NCI-H1436 (cell line): ENCODE measurements at places on chromosomes 5 and 9.

DNA sequence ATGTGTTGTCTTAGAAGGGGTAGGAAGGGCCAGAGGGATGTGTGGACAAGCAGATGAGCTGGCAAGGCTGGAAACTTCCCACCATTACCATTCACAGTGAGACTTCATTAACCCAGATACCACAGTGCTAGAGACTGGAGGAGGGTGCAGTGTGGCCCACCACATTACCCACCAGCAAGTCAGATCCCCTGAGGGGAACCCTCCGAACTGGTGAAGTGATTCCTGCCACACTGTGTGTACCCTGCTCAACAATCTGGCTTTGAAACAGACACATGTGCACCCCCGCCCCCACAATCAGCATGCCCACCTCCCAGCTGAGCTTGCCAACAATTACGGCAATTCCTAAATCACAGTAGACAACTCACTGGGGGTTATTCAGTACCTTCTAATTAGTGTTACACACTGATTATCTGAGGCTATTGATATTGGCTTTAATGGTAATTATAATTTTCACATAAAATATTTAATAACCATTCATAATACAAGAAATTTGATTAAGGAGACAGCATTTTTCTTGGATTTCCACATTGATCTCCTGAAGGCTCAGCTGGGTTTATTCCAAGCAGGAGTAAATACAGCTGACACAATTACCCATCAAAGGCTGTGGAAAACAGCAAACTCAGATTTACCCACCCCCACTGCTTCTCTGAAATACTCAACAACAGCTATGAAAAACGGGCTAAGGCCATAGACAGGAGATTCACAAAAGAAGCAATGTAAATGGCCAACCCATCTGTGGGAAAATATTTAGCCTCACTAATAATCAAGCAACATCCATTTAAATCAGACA, 169.3 kb upstream of the FSTL4 start:
- DNase-seq = no peak

GRCh38 chr9:127578952-127579853, 32.9 kb upstream of the STXBP1 start:
- DNase-seq = no peak

DNA sequence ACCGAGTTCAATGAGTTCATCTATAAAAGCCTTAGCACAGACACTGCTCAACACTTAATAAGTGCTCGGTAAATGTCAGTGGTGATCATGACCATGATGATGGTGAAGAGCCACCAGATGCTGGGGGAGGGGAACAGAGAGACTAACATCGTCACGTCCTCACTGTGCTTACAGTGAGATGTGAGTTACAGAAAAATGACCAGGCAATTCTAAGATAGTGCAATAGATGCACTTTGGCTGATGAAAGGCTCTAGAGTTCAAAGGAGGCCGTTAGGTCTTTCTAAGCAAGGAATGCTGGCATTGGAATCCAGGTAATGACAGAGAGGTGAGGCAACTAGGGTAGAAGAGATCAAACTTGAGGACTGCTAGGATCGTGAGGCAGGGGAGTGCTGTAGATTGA, 36.7 kb downstream of the ARL15 start:
- no peak for DNase-seq

DNA sequence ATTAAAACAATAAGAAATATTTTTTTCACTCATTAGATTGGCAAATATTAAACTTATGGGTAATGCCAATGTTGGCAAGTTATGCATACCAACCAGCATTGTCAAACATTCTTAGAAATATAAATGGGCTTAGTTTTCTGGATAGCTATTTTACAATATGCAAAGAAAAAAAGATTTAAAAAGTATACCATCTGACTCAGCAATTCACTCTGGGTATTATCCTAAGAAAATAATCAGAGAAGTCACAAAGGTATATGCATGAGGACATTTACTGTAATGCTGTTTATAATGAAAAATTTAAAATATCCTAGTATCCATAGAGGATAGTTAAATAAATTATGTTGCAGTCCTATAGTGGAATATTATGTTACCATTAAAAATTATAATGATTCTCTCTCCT, 57.4 kb upstream of the PTPDC1 start:
- no peak for DNase-seq

- no peak for DNase-seq
These were observed 1126.2 kb upstream of the CDH9 start for GRCh38 chr5:28164568-28164967.

DNA sequence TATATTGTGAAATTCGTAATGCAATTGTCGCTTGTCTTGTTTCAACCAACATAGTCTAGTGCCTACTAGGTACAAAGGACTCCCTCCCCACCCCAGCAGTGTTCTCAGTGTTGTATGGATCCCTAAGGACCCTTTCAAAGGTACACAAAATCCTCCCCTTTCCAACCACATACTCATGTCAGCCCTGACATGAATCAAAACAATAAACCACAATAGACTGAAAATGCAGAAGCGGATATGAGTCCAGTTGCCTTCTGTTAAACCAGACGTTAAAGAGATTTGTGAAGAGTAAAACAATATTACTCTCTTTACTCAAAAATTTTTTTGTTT, 82.4 kb upstream of the IFNK start:
- no peak for DNase-seq

GRCh38 chr9:134002796-134003195, 10.7 kb upstream of the VAV2 start:
- no peak for DNase-seq

DNA sequence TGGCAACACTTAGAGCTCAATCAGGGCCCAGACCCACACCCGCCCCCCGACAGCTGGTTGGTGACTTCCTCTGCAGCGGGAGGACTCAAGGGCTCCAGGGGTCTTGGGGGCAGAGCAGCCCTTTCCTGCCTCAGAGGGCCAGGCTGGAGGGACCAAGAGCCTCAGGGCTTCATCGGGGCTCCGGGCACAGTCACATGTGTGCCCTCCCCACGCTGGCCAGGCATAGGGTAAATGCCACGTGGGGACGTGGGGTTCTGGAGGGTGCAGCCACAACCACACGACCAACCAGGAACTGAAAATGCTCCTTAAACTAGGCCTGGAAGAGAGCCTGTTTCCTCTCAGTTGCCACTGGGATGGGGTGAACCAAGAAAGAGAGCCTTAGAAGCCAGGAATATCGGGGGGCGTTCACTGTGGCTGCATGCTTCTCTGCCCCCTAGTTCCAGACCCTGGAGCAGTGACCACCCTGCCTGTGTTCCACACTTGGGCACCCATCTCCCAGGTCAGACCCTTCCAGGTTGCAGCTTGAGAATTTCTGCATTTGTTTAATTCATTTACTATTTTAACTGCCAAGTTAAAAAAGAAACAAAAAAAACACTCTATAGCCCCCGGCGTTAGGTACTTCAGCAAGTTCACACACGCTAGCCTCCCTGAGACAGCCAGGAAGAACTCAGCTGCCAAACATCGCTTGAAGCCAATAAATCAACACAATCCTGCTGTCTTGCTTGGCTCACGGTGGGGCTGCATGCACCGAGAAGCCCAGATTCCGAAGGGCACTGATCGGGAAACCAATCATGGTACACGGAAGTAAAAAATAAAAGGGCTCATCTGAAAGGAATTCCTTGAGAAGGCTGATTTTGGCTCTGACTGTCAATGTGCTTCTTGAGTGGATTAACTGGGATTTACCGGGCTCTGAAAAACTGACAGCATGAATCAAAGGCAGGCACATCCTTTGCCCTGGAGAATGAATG, 56.1 kb upstream of the PHYKPL start:
- no peak for DNase-seq

GRCh38 chr9:89723469-89724100, 118.8 kb downstream of the GADD45G start:
- DNase-seq = no peak

- no peak for DNase-seq
These were observed 57.4 kb downstream of the LHFPL2 start for GRCh38 chr5:78591138-78591612.

GRCh38 chr9:92183449-92183848, 68.2 kb upstream of the SPTLC1 start:
- no peak for DNase-seq

GRCh38 chr5:102295534-102296177, 428 bp downstream of the SLCO4C1 start:
- no peak for DNase-seq

- no peak for DNase-seq
These were observed 601.3 kb downstream of the PSAT1 start for GRCh38 chr9:78898234-78898633.

- no peak for DNase-seq
These were observed 26.4 kb downstream of the ARHGAP26 start for GRCh38 chr5:142796492-142797109.

DNA sequence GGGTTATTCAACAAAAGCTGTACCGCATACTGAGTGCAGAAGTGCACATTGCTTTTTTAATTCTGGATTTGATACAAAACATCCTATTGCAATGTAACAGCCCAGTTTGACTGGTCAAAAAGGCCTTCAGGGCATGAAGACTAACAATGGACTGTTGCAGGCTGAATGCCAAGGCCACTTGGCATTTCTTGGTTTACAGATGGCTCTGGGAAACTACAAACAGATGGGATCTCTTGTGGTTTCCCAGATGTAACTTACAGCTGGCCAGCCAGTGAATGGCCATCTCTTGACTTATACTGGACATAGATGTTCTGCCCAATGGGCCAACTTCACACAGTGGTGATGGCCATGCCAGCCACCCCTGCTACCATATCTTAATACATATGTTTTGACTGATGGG, 36.8 kb downstream of the UGT3A2 start:
- no peak for DNase-seq

DNA sequence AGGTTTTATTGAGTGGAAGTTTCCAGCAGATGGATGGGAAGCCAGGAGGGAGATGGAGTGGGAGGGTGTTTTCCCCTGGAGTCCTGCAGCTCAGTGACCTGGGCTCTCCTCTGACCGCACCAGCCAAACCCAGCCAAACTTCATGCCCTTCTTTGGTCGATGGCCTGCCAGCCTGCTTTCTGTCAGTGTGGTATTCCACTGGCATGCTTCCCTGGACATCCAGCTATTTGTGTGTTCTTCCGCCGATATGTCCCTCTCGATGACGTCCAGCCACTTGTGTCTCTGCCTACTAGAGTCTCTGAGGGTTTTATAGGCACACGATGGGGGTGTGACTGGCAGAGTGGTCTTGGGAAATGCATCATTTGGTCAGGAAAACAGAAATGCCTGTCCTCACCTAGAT, 33.8 kb downstream of the GPBP1 start:
- DNase-seq = no peak

GRCh38 chr5:38424148-38425060, 132.0 kb downstream of the LIFR start:
- no peak for DNase-seq

DNA sequence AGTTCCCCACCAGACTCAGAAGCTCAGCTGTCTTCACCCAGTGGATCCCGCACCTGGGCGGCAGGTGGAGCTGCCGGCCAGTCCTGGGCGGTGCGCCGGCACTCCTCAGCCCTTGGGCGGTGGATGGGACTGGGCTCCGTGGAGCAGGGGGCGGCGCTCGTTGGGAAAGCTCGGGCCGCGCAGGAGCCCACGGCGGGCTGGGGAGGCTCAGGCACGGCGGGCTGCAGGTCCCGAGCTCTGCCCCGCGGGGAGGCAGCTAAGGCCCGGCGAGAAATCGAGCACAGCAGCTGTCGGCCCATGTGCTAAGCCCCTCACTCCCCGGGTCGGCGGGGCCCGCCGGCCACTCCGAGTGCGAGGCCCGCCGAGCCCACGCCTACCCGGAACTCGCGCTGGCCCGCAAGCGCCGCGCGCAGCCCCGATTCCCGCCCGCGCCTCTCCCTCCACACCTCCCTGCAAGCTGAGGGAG, 560.0 kb downstream of the BRINP1 start:
- peak; percentile 34 for DNase-seq

DNA sequence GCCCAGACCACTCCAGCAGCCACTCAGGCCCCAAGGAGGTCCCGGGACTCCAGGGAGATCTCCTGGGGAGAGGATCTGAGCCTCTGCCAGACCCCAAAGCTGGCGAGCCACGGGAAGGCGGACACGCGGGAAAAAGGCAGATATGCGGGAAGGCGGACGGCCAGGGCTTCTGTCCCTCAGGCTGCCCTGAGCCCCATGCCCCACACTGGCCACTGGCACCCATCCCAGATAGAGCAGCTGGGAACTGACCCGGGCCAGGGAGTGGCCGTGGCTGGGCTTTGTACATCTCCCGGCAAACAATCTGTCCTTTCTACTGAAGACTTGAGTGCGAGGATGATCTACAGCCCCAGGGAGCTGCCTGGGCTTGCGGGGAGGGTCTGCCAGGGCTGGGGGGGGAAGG, 21.1 kb upstream of the NOTCH1 start:
- no peak for DNase-seq

- no peak for DNase-seq
These were observed 100.9 kb downstream of the DPYSL3 start for GRCh38 chr5:147408980-147409379.

GRCh38 chr9:97560154-97560553, 58.7 kb downstream of the TMOD1 start:
- DNase-seq = no peak

- DNase-seq = peak; percentile 53
These were observed 568 bp downstream of the MACIR start for GRCh38 chr5:103258957-103259704.

DNA sequence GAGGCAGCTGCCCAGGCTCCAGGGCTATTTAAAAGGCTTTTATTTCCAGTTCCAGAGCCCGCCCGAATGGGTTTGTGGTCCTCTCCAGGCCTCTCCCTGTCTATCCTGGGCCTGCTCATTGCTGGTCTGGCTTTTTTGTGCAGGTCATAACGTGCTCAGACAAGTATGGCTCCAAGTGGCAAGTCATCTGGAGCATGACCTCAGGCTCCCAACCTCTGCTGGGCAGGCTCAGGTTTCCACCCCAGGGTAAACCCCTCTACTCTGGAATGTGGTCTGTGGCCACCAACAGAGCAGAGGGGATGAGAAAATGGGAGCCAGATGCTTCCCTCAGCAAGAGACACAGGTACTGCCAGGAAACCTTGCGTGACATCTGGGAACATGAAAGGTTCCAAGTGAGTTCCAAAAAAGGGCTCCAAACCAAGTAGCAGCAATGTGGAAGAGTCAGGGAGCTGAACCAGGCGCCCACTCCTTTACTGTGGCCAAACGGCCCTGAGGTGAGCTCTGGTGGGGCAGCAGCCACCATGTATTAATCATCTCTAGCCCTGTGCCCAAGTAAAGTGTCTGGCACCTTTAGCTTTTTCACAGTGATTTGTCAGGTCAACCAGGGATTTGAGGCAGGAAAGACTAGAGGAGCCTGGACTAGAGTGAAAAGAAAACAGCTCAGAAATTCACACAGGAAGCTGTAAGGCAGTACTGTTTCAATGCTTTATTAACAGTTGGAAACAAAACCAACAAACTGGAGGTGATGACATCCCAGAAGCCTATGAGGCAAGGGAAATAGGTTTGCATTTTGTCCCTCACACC, 25.7 kb downstream of the PCDHGC5 start:
- DNase-seq = no peak

- no peak for DNase-seq
These were observed 51.3 kb downstream of the CRB2 start for GRCh38 chr9:123407217-123407851.

GRCh38 chr5:68673823-68674180, 420.0 kb upstream of the SLC30A5 start:
- no peak for DNase-seq

DNA sequence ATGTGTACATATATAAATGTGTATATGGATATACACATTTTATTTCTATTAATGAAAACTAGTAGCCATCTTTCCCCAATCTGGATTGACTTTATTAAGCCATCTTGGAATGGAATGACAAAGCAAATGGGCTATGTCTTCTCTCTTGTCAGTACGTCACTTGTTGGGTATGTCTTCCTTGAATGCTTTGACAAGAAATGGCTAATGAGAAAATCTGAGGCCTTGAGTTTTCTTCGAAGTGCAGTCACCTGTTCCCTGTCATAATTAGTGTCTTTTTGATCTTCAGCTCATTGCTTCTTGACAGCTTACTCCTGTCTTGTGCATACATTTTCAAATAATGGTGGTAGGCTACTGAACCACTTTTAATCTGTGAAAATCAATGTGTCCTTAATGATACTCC, 243.2 kb upstream of the RGMB start:
- no peak for DNase-seq
